ENCODE measurements at places on chromosomes 16 and 17.

DNA sequence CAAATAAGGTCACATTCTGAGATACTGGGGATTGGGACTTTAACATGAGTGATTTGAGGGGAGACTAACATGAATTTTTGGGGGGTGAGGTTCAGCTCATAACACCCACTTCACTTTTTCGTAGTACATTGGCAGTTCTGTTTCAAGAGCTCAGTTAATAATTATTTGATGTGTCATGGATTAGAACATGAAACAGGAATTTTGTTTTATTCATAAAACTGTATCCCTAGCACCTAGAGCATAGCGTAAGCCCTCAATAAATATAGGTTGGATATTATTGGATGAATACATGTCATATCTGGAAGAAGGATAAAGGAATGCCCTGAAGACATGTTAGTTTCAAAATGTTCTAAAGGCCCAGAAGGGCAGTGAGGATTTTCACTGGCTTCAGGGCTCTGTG, 119.8 kb downstream of the PRKCA start:
- no peak for DNase-seq

GRCh38 chr16:83113317-83113716, 486.5 kb downstream of the CDH13 start:
- DNase-seq: no peak

DNA sequence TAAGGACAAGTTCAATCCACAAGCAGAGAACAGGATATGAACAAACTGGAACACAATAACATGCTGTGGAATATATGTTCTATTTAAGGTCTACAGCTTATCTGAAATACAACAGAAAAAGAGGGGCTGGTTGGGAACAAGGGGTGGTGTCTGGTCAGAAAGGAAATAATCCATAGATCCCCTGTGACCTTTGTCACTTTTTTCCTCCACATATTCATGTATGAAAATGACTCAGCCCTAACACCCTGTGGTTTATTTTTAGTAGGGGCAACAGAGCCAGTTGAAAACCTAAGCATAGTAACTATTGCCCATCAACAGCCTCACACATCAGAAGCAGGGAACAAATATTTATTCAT, 12.3 kb upstream of the SPAG9 start:
- DNase-seq: no peak

DNA sequence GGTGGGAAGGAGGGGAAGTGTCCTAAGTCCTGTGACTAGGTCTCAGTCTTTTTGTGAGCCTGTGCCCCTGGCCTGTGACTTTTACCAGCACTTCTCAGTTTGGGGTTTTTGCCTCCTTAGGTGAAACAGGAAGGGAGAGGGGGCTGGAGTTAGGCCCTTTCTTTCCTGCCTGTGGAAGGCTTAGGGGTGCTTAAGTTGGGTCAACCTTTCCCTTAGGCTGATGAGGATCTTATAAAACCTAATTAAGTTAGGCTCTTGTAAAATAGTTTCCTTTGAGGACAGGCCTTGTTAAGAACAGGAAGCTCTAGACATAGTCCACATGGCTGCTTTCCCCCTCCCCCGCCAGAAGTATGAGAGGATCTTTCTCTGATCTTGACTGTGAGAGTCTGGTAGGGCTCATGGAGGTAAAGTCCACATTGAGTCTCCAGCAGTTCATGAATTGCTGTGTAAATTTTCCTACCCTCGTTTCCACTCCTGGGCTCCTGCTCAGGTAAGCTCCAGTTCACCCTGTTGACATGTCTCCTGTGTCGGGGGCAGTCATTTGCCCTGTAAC, 17.0 kb upstream of the DNASE1 start:
- no peak for DNase-seq

GRCh38 chr16:29995911-29996765, at the start of gene INO80E:
INO80E (plus strand) TSS chr16:29996241; CDS start chr16:29996311, 70 bp downstream.
- peak; percentile 99 for DNase-seq

DNA sequence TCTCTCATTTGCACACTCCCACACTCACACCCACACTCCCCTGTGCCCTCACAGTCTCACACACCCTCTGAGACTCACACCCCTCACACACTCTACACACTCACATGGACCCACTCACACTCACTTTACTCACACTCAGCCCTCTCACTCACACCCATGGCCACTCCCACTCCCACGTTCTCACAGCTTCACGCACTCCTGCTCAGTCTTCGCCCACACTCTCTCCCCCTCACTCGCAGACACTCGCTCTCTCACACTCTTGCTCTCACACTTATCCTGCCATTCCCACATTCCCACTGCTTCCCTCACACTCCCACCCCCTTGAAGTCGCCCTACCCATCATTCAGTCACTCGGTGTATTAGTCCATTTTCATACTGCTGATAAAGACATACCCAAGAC, 47.9 kb downstream of the CCDC182 start:
- no peak for DNase-seq

GRCh38 chr17:15171167-15172047, 93.7 kb downstream of the PMP22 start:
- peak; percentile 60 for DNase-seq

DNA sequence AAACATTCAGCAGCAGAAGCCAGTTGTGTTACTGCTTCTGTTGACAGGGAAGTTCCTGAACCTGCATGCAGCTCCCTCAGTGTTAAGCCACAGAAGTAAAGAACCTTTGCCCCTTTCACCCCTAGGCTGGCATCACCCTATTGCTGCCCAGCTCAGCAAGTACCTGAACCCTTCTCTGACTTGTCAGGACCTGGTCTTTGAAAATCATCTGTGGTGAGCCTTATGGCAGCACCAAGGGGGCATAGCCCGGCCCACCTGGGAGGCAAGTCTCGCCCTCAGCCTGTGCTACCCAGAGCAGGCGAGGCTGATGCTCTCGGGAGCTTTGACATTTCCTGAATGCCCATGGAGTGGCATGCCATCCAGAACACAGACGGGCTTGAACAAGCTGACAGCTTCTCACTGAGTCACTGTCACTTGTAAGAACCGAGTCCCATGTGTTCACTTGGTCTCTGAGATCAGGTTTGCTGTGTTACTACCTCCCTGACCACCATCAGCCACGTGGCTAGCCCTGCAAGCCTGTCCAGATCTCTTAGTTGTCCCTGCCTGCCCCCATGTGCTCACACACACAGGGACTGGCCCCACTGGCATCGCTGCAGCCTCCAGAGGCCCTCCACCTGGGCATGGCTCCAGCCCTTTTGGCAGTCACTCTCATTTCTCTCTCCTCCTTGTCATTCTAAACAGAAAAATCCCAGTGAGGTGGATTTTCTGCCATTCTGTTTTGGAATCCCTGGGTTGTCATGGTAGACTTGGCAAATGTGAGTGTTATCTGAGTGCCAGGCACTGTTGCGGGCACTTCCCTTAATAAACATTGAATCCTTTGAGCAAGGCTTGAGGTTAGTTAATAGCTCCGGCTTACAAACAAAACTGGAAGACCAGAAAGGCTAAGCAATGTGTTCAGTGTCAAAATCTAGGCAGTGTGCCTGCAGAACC, 2.9 kb upstream of the CARMIL2 start:
- peak; percentile 89 for DNase-seq

- DNase-seq: peak; percentile 95
These were observed at the start of gene TEDC2 for GRCh38 chr16:2459647-2460390. TEDC2 (plus strand) TSS chr16:2460109; CDS start chr16:2460145, 36 bp downstream.

DNA sequence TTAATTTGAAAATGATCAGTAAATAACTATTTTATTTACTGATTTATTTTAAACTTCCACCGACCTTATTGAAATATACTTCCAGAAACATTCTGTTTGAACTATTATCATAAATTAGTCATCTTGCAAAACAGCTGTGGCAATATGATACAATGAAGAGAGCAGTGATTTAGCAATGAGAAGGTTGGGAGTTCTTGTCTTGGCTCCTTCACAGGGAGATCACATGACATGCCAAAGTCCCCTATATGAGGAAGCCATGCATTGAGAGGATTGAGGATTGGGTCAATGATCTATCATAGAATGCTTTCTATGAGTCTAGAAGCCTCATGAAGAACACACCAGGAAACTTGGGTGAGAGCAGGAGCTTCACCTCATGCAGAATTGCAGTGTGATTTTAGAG, 222.7 kb downstream of the LGALS9B start:
- no peak for DNase-seq

GRCh38 chr17:19787733-19788357, 39.7 kb upstream of the ALDH3A1 start:
- no peak for DNase-seq

- DNase-seq: no peak
These were observed 7.9 kb upstream of the SLC38A7 start for GRCh38 chr16:58692450-58692849.

- no peak for DNase-seq
These were observed 60.9 kb downstream of the KLHDC4 start for GRCh38 chr16:87704754-87705353.

DNA sequence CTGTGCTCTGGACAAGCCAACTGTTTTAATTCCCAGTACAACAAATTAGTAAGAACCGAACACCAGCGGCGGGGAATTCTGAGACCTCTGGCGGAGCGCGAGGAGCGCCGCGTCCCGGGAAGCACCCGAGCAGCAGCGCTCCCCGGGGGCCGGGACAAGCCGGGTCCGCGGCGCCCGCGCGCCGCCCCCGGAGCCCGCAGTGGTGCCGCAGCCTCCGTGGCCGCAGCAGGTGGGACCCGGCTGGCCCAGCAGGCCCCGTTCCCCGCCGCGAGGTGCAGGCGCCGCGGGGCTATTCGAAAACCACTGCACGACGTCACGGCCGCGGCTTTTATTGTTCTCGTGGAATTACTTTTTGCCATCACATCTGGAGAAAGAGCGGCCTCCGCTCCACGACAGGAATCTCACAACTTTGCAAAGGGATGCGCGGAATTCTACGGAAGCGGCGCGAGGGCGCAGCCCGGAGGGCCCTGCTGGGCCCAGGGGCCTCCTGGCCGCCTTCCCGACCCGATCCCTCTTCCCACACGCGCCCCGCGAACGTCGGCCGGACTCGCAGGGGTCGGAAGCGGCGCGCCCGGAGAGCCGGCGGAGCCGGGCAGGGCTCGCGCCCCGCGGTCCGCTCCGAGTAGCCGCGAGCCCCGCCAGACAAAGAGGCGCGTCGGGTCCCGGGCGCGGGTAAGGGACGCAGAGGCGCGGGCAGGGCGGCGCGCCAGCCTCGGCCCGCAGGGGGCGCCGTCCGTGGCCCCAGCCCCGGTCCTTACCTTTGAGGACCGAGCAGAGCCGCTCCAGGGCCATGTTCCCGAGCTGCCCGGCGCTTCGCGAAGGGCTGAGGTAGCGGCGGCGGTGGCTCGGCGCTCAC, 696 bp downstream of the NETO2 start:
- peak; percentile 47 for DNase-seq

- DNase-seq: no peak
These were observed 406.5 kb upstream of the CDH5 start for GRCh38 chr16:65959983-65960382.

- DNase-seq: no peak
These were observed 50.7 kb downstream of the AATF start for GRCh38 chr17:36999471-36999870.

DNA sequence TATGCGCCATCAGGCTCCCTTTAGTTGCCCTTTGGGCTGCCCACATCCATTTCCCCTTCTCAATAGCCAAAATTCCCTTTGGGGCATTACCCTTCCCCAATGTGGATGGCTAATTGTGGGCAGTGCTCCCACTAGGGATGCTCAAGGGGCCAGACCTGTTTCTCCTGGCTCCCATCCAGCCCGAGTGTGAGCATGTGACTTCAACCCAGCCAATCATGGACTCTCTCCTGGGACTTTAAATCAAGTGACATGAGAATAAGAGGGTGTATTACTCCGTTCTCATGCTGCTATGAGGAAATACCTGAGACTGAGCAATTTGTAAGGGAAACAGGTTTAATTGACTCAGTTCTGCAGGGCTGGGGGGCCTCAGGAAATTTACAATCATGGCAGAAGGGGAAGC, 60.9 kb upstream of the WSB1 start:
- DNase-seq: no peak

GRCh38 chr16:31471241-31471874, 594 bp upstream of the TGFB1I1 start:
- no peak for DNase-seq

DNA sequence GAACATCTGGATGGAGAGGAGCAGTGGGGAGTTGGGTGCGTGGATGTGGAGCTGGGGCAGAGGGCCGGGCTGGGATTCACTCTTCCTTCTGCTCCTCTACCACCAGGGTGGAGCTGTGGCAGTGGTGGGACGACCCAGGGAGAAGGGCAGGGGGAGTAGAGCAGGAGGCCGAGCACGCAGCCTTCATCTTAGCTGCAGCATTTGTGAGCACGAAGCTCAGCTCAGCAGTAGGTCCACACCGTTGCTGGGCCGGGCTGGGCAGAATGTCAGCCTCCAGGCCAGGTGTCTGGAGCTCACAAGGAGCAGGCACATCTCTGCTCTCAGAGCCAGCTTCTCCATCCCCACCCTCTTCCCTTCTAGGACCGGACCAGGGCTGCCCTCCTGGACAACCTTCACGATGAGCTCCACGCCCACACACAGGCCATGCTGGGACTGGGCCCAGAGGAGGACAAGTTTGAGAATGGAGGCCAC, 55.7 kb downstream of the OR1D5 start:
- no peak for DNase-seq

DNA sequence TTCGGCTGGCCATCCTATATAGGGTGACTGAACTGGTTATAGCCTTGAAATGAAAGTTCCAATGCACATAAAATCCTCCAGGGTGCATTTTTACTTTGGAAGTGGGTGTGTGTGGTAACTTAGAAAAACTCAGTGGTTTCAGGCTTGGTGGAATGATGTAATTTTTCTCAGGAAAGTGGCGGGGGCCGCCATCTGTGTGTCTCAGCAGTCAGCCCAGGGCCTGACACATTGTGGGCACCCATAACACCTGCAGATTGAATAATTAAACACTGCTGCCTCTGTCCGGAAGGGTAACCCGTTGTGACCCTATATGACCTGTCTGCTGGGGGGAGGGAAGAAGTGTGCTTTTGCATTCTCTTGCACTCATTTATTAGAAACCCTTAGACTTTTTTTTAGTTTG, 2.2 kb upstream of the PDP2 start:
- DNase-seq: no peak

- peak; percentile 65 for DNase-seq
These were observed 43.9 kb upstream of the TEX2 start for GRCh38 chr17:64306850-64307463.

- DNase-seq: no peak
These were observed 4.7 kb upstream of the MRPS34 start for GRCh38 chr16:1777375-1778199.

- DNase-seq: no peak
These were observed 10.2 kb downstream of the RAB11FIP4 start for GRCh38 chr17:31401456-31402254.

DNA sequence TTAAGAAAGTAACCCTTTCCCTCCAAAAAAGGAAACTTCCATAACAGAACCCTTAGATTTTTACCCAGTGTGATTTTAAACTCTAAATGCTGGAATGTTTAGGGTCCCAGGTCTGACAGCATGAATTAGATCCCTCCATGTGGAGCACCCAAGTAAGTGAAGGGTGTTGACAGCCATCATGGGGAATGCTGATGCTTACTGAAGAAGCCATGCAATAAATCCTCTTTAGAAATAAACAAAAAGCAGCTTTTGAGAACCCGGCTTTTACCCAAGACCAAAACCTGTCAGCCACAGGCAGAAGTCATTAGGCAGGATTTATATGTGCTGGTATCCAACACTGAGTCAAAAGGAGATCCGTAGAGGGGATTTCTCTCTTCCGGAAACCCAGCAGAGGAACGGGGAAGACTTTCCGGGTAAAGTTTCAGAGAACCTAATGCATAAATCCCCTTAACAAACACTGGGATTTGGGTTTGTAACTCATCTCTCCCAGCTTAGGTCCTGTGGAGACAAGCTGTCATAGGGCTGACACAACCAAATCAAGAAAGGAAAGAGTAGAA, 287.5 kb downstream of the IRX3 start:
- DNase-seq: no peak

Measured in left lobe of liver (tissue), 2 donors.